ENCODE measurements at places on chromosomes 6 and 20.

GRCh38 chr6:141321493-141322347, 811.0 kb upstream of the GJE1 start:
- DNase-seq = no peak

GRCh38 chr6:122788208-122788607, 850 bp upstream of the SMPDL3A start:
- no peak for DNase-seq

- no peak for DNase-seq
Observed at GRCh38 chr20:26216025-26216424, 519.4 kb upstream of the ZNF337 start.

GRCh38 chr6:120871416-120872261, 462.6 kb downstream of the TBC1D32 start:
- DNase-seq = no peak

- no peak for DNase-seq
Observed at GRCh38 chr6:141906569-141907080, 226.1 kb upstream of the GJE1 start.

DNA sequence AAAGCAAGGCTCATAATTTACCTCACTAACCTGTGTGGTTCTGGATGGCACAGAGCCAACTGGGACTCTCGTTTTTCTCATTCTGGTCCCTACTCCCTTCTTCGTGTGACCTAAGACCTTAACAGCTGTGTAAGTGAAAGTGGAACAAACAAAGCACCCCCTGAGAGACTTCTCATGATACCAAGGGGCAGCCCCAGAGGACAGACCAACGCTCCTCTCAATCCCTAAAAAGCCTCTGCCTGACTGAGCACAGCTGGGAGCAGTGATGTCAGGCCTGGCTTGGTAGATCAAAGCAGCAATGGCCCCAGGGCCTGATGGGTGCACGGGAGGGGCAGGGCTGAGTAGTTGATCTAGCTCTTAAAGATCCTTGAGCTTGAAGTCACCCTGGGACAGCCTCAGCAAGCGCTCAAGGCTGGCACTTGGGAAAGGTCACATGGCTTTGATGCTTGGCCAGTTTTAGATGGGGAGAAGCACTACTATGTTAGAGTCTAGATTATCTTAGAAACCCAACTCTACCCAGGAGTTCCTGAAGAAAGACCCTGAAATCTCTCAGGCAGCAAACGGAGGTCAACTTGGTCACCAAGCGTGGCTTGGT, 16.2 kb upstream of the TGM2 start:
- no peak for DNase-seq

GRCh38 chr6:63750400-63750799, 114.8 kb downstream of the PHF3 start:
- DNase-seq = no peak

- no peak for DNase-seq
Observed at GRCh38 chr6:34580707-34581560, 24.8 kb upstream of the SPDEF start.

GRCh38 chr6:158972241-158973233, 27.5 kb downstream of the RSPH3 start:
- DNase-seq = no peak

DNA sequence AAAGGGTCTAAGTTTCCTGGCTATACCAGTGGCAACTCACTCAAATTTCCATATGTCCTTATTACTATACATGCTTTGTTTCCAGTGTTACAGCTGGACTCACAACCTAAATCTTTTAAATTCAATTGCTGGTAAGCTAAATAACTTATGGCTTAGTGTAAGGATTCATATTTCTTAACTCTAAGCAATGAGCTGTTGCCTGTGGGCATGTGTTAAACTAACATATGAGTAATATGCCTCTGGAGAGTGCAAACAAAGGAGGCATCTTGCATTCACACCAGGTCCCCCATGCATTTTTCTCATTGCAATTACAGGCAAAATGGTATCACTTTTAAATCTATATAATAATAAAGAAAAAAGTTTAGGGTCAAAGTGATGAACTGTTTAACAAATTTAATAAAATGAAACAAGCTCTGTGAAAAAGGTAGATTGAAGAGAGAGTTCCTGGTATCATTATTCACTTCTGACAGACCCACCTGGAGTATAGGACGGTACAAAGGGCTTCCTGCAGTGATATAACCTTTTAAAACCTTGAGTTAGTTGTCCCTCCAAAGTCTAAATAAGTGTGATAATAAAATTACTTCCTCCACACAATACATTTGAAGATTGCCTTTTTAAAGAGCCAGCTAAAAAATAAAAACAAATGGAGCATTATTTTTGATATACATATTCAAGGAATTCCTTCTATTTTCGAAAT, 57.6 kb upstream of the HMGCLL1 start:
- DNase-seq = no peak

DNA sequence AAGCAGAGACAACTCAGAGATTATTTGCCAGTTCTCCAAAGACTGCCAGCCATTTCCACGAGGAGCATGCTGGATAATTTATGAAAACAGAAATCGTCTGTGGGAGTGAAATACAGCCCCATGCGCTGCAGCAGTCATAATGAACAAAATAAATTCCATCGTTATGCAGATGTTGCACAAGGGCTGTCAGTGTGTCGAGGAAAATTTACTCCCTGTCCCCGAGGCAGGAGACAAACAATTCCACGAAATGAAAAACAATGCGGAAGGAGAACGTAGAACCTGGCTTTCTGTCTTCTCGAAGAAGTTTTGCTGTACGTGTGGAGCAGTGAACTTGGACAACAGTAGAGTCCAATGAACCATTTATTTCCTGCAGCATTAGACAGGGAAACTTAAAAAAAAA, 399.4 kb downstream of the CD83 start:
- no peak for DNase-seq

- DNase-seq = peak; percentile 31
Observed at GRCh38 chr6:142885182-142885867, 59.7 kb downstream of the HIVEP2 start.

- no peak for DNase-seq
Observed at GRCh38 chr6:132365281-132365907, 35.9 kb downstream of the MOXD1 start.

DNA sequence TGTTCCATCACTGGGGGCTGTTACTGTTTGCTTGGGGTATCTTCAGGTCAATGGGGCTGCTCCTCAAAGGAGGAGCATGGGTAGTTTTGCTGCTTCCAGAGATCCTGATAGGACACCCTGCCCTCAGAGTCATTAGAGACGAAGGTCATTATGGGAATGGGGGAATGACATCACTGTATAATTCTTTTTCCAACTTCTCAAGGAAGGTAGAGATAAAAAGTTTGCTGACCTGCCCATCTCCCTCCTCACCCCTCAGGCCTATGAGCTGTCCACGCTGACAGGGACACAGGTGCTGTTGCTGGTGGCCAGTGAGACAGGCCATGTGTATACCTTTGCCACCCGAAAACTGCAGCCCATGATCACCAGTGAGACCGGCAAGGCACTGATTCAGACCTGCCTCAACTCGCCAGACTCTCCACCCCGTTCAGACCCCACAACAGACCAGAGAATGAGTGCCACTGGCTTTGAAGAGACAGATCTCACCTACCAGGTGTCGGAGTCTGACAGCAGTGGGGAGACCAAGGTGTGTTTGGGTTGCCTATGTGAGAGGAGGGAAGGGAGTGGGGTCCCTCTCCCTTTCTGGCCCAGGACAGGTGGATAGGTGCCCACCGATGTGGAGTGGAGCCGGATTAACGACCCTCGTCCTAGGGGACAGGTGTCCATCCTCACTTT, 2.7 kb downstream of the SRF start:
- DNase-seq = no peak

DNA sequence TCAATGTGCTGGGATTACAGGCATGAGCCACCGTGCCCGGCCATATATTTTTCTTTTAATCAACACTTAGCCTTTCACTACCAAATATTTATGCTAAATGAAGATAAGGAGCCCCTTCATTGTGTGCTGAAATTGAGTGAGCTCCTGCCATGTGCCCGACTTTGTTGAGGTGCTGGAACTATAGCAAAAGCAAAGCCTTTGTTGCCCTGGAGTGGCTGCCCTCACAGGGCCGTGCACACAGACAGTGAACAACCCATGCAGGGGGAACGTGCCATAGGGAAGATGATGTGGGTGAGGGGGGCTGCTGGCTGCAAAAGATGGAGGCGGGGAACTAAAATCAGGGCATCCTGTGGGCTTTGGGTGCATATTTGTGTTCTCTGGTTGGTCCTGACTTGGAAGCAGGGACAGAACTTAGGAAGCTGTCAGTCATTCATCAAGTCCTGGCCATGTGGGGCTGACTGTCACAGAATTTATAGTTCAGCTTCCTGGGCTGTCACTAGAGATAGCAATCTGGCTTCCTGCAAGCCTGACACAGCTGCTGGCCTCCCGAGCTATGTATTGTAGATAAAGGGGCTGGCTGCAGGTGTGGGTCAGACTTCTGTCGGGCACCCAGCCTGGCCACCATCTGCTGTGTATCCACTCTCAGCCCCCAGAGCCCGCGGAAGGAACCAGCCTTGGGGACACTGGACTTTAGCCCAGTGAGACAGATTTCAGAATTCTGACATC, 56.8 kb upstream of the MPC1 start:
- DNase-seq = no peak

GRCh38 chr6:40894962-40895799, 143.8 kb downstream of the UNC5CL start:
- DNase-seq = no peak

- DNase-seq = no peak
Observed at GRCh38 chr6:41061196-41061726, 8.3 kb downstream of the APOBEC2 start.

GRCh38 chr6:154878871-154879491, 116.1 kb upstream of the TIAM2 start:
- no peak for DNase-seq
